ENCODE measurements at places on chromosomes 2 and 18.

DNA sequence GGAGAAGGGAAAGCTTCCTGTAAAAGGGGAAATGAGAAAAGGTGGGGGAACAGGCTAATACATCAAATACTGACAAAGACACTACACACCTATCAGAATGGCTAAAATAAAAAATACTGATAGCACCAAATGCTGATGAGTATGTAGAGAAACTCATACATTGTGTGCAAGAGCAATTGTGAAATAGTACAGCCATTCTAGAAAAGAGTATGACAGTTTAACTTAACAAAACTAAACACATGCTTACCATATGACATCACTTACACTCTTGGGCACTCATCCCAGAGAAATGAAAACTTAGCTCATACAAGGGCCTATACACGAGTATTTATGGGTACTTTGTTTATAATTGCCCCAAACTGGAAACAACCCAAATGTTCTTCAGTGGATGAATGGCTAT, 53.4 kb downstream of the ZNF638 start:
- DNase-seq = no peak

GRCh38 chr18:76314496-76314895, 180.5 kb downstream of the ZNF516 start:
- no peak for DNase-seq

DNA sequence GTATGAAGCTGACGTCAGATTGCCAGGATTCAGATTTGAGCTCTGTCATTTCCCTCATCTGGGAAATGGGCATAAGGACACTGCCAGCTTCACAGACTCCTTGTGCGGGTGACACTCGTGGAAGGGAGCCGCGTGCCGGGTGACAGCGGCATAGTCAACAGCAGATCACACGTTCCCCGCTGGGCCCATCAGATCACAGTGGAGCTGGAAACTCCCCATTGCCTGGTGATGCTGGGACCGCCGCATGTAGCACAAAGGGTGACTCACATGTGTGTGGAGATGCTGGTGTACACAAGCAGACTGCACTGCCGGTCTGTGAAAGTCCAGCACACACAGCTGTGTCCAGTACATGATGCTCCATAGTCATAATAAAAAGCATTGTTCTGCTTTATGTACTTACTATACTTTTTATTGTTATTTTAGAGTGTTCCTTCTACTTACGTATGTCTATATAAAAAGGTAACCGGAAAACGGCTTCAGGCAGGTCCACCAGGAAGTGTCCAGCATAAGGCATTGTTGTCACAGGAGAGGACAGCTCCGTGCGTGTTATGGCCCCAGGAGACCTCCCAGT, 31.8 kb downstream of the SALL3 start:
- no peak for DNase-seq

- DNase-seq = no peak
Observed at GRCh38 chr18:31718386-31718785, 34.0 kb upstream of the B4GALT6 start.

GRCh38 chr18:907885-908757, 3.5 kb downstream of the ADCYAP1 start:
- no peak for DNase-seq

GRCh38 chr2:231300020-231300721, 95.3 kb upstream of the B3GNT7 start:
- DNase-seq = no peak

- no peak for DNase-seq
Observed at GRCh38 chr2:105736145-105736544, 8.6 kb upstream of the NCK2 start.

GRCh38 chr2:235551965-235552364, 58.1 kb downstream of the AGAP1 start:
- DNase-seq = no peak

Measured in activated naive CD4-positive, alpha-beta T cell treated with anti-CD3 and anti-CD28 coated beads, Interleukin-2, amount 10 ng/mL, durations not matched to agents 7 days and 5 days (primary cell).